Immature natural killer cell (primary cell): ENCODE measurements at places on chromosomes 1 and 21.
A peak's percentile ranks its signal among the peaks of the same experiment; 100 is the strongest.

- DNase-seq, result peak; percentile 22
Measured at GRCh38 chr1:167641786-167642500, 11.9 kb downstream of the RCSD1 start.

GRCh38 chr1:61612602-61613001 is 112.3 kb downstream of the TM2D1 start:
- no peak for DNase-seq

GRCh38 chr1:113012149-113012548 is 56.2 kb upstream of the SLC16A1 start:
- DNase-seq, result no peak

DNA sequence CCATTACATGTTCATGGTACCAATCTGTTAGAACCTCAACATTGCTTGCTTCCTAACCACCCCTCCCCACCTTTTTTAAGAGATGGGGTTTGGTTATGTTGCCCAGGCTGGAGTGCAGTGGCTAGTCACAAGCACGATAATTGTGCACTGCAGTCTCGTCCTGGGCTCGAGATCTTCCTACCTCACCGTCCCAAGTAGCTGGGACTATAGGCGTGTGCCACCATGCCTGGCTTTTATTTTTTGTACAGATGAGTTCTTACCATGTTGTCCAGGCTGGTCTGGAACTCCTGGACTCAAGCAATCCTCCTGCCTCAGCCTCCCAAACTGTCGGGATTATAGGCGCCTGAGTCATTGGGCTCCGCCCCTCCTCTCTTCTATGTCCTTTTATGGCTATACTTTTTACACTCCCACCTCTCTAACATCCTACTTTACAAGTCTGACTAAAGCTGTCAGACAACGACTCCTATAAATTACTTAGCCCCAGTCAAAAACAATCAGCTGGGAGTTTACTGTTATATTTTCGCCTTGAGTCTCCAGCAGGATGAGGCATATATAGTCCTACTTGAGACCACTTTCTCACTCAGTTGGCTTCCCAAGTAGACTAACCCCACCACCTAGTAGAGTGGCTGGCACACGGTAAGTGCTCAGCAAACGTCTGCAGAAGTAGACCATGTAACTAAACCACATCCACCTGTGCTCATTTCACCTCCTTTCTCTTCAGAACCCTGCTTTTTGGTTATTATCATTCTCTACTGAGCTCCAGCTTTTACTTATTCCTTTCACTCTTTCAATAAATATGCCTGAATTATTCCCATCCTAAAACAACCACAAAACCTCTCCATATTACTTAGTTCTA is 13.8 kb downstream of the ENSA start:
- no peak for DNase-seq

GRCh38 chr21:43741423-43742096 is 22.6 kb downstream of the PDXK start:
- no peak for DNase-seq

- no peak for DNase-seq
Measured at GRCh38 chr1:3886106-3886670, 13.9 kb downstream of the C1orf174 start.

GRCh38 chr1:28249013-28249865 is 10.1 kb upstream of the SESN2 start:
- DNase-seq, result no peak

GRCh38 chr21:26653430-26653829 is 80.3 kb upstream of the CYYR1 start:
- no peak for DNase-seq

GRCh38 chr1:8421721-8422120 is 103.8 kb downstream of the SLC45A1 start:
- DNase-seq, result no peak

DNA sequence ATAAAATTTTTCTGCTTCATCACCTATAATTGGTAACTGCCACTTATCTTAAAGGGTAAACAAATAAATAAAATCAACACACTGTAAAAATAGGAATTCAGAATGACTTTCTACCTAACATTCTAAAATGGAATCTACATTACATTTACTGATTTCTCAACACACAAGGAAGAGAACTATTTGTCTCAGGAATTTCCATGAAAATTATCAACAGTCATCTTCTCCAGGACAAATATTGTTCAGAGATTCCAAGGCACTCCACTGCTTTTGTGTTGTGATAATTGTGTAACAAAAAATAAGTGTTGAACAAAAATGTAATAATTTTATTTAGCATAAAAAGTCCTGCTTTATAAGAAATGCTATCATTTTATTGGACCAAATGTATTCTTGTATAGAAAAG is 7.3 kb downstream of the ODF2L start:
- no peak for DNase-seq

- DNase-seq, result no peak
Measured at GRCh38 chr1:25198663-25199252, 33.5 kb downstream of the SYF2 start.

GRCh38 chr1:87201768-87202167 is 126.9 kb upstream of the LMO4 start:
- no peak for DNase-seq

GRCh38 chr1:44820328-44821239 is 12.3 kb downstream of the BTBD19 start:
- DNase-seq, result no peak
